Activated CD4-positive, alpha-beta T cell treated with anti-CD3 and anti-CD28 coated beads for 24 hours (primary cell): ENCODE measurements at places on chromosomes 4 and X.

- no peak for DNase-seq
These were observed 148.4 kb upstream of the CLNK start for GRCh38 chr4:10832806-10833628.

GRCh38 chrX:3286196-3286945 is 60.1 kb downstream of the MXRA5 start:
- DNase-seq: no peak

DNA sequence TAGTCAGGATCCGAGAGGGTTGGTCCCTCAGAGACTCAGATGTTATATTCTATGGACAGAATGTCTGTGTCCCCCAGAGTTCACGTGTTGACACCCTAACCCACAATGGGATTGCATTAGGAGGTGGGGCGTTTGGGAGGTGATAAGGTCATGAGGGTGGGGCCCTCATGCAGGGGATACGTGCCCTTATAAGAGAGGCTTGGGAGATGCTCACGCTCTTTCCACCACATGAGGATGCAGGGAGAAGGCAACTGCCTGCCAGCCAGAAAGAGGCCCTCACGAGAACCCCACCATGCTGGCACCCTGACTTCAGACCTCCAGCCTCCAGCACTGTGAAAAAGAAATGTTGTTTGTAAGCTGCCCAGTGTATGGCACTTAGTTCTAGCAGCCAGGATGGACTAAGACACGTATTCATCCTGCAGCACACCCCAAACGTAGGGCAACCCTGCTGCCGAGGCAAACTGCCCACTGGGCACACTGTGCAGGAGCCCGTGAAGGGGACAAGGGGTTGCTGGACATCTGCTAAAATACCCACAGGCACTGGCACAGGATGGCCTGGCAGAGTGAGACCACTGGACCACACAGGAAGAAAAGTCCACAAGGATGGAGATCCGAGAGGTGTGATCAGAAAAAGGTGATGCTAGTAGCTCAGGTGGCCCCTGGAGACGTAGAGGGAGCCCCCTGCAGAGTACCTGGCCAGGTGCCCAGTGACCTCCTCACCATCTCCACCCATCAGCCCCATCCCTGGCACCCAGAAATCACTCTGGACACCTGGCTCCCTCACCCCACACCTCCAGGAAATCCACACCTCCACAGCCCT is 62.7 kb downstream of the HTRA3 start:
- no peak for DNase-seq

DNA sequence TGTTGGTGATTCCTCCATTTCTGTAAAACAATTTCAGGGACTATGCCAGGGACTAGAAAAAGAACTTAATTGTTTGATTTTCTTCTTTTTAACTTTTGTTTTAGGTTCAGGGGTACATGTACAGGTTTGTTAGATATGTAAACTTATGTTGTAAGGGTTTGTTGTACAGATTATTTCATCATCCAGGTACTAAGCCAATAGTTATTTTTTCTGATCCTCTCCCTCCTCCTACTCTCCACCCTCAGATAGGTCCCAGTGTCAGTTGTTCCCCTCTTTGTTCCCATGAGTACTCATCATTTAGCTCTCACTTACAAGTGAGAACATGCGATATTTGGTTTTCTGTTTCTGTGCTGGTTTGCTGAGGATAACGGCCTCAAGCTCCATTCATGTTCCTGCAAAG is 70.8 kb upstream of the BOD1L1 start:
- DNase-seq: no peak

DNA sequence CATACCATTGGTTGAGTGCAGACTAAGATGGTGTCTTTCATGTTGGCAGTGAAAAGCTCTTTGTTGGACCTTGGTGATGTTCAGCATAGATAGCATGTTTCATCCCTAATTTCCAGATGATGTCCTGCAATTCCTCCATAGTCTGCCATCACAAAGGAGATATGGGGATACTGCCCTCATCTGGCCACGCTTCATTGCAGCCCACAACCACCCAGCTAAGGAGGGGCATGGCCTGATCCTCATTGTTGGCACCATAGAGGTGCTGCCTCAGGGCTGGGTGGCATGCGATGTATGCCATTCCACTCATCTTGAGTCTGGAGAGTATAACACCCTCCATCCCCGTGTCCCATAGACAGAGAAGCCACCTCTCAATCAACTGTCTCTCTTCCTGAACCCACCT is 31.5 kb upstream of the NUDT6 start:
- DNase-seq: no peak

DNA sequence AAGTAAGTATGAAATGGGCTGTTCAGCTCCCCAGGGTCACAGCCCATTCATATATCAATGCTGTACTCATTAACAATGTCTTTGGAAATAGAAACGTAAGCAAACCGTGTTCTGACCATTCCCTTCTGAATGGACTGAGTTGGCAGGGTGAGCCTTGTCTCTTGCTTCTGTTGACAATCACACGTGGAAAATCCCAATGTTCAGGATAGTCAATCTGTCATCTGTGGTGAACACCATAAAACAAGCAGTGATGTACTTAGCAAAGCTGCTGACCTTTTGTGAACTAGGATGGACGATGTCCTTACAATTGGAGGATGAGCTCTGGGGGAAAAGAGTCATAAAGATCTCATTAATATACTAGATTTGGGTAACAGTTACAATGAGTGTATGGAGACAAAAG is 109.6 kb upstream of the PAQR3 start:
- no peak for DNase-seq

GRCh38 chr4:158760866-158761265 is 8.0 kb upstream of the FNIP2 start:
- no peak for DNase-seq

- no peak for DNase-seq
These were observed 7.5 kb upstream of the CXCL8 start for GRCh38 chr4:73732759-73733431.

- peak; percentile 14 for DNase-seq
These were observed at the start of gene RBM47 for GRCh38 chr4:40629401-40630334. RBM47 (minus strand) TSS chr4:40629864; CDS start chr4:40438893, 190,971 bp downstream.

DNA sequence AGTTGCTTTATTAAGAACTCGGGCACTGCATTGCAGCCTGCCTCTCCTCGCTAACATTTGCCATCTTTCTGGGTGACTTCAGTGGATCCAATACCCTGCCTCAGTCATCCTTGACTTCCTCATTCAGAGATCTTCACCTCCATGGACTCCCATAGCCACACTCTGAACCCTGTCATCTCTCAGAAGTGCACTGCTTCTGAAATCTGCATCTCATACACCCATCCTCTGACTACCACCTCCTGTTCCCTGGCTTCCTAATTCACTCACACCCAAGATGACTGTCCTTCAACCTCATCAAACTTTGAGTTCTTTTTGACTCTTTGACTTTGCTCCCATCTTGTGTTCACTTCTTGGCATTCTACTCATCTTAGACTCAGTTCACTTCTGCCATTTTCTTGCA is 25.3 kb upstream of the CYBB start:
- DNase-seq: no peak

DNA sequence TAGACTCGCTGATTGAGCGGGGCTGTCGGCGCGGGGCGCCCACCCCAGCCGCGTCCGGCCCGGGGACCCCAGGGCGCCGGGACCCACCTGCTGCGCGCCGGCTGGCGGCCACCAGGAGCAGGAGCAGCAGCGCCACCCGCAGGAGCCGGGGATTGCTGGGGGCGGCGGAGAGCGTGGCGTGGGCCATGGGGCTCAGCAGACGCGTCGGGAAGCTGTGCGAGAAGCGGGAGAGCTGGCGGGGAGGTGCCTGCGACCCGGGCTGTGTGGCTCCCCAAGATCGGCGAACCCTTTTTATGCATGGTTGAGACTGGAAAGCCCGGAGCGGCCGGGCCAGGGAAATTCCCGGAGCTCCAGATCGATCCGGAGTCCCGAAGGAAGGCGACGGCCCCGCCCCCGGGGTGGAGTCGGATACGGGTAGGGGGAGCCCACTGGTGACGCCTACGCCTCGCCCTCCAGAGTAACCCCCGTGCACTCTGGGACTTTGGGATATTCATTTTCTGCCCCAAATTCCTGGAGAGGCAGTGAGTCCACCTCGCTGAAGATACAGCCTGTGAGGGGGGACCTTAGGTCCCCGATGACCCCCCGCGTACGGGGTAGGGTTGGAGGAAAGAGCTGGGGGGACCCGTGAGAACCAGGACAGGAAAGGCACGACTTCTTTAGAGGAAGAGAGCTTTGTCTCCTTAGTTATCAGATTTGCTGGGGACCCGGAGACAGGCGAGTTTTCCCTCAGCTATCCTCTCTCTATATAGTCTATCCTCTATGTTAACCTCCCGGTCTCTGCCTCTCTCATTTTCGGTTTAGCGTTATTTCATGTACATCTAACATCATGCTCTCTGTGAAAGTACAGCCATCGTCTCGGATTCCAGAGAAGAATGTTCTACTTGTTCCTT is at the start of gene CXCL3:
CXCL3 (minus strand) TSS at position 265 of the 890 bp plus-strand sequence; CDS start at position 187, 78 bp downstream.
- no peak for DNase-seq

GRCh38 chrX:19721726-19722370 is 165.6 kb downstream of the SH3KBP1 start:
- DNase-seq: no peak

- no peak for DNase-seq
These were observed 501.0 kb downstream of the IDS start for GRCh38 chrX:149003863-149004660.

GRCh38 chrX:40097504-40098263 is at the start of gene BCOR:
BCOR (minus strand) TSS chrX:40097958; CDS start chrX:40077929, 20,029 bp downstream.
- peak; percentile 59 for DNase-seq

DNA sequence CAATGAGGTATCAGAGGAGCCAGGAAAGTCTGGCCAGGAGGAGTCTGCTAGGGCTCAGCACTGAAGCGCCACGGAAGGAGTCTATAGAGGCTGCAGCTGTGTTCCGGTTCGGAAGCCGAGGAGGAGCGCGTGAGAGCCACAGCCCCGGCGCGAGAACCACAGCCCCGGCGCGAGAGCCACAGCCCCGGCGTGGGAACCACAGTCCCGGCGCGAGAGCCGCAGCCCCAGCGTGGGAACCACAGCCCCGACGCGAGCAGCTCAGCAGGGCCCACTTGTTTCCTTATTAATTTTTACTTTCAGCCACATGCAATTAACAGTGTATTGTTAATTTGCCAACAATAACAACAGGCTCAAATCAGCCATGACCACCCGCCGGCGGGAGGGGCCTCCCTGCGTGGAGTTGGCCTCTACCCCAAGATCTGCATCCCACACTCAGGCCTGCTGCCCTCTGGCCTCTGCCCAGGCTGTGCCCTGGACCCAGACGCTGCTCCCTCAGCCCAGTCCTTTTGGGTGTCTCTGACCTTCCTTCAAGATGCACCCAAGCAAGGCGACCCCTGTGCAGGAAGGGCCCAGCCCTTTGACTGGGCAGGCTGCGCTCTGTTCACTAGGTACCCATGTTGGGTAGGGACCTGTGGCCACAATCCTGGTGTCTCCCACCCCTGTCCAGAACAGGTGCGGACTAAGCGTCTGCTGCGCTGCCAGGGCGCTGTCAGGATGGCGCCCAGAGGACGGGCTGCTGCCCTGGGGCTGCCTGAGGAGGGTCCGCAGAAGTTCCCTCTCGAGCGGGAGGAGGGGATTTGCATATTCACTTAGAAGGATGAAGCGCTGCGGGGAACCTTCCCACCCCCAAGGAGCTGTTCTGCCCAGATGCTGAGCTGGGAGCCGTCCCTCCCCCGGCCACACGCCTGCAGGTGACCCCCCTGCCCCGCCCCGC is 113.8 kb downstream of the ADRA2C start:
- no peak for DNase-seq

GRCh38 chr4:52704661-52705060 is 45.6 kb upstream of the USP46 start:
- DNase-seq: no peak

DNA sequence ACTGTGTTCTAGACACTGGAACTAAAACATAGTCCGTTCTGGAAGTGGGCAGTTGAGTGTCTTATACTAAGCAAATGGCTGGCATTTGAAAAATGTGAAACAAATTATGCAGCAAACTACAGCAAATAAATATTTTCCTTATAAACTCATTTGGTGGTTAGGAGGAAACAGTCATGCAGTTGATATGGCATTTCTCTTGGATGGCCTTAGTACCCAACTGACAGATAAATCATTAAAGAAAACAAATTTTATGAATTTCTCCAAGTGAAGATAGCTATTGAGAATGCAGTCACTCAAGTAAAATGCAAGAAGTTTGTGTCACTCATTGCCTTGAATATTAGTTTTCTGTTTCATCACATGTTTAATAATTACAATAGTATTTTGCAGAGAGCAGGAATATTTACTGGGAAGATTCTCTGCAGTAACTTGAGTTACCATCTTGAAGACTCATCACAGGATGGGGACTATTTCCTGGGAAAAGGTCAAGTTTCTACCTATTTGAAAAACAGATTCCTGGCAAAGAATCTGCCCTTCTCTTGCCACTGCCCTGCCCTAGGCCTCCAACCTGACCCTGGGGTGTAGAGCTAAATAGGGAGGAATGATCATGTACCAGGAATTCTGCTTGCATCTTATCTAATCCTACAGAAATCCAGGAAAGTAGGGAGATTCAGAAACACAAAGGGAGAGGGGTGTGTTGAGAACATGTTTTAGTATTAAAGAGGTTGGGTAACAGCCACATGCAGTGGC is 105.9 kb downstream of the SH3RF1 start:
- DNase-seq: no peak

DNA sequence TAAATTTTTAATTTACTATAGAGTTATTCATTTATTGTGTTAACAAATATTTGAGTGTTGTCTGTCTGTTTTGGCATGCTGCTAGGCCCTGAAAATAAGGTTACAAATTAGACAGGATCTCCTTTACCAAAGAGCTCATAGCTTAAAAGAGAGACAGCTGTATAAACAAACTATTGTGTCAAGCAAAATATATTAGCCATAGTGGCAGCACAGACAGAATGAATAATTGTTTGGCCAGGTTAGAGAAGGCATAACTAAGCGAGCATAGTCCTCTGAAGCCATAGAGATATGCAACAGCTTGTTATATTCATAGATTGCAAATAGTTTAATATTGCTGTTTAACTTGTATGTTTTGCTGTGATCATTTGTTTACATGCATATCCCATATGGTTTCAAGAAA is 66.7 kb upstream of the NDUFC1 start:
- DNase-seq: no peak

GRCh38 chr4:82639971-82640370 is 78.2 kb upstream of the TMEM150C start:
- DNase-seq: no peak

DNA sequence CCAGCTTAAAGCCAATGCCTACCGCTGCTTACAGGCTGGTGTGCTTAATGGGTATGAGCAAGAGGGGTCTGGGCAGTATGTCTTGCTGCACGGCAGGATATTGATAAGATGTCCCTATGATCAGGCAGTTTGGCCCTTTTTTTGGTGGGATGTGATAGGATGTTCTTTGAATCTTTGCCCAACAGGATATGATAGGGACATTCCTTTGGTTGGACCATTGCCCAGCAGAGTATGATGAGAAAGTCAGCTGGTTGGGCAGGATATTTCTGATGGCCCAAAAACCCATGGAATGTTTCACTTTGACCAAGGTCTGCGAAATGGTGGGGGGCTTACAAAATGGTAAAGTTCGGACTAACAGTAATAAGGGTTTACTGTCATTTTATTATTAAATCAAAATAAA is 1060.6 kb downstream of the STIM2 start:
- DNase-seq: no peak

DNA sequence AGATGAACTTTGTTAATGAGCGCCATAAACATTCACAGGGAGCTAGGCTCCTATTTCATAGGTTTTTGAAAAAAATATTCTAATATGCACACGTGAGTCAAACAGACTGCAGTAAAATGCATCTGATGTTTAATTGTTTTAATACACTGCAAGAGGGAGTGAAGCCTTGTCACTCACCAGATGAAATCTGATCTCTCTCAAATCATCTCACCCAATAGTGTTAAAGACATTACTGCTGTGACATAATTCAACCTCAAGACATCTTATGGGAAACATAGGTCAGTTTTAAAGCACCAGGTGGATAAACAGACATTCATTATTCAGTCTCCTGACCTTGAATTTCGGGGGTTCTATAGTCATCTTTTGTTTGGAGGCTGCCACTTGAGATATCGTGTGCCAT is 148.3 kb downstream of the MAML3 start:
- DNase-seq: no peak

GRCh38 chrX:153582896-153583295 is 16.0 kb downstream of the CCNQ start:
- DNase-seq: peak; percentile 49
